ENCODE measurements at places on chromosomes 1 and 21. TPM values are rescaled to one million over a fixed set of nuclear protein-coding genes. Genes with fewer than 3 reads are reported as not detected.

ADARB1 gene
- total RNA-seq, result 32.1 TPM

CLIC6 gene
- total RNA-seq, result not detected

PLA2G2C gene
- total RNA-seq, result not detected

NECTIN4 gene
- 2.6 TPM for total RNA-seq

GNPAT gene
- 55.7 TPM for total RNA-seq

ATP13A2 gene
- 44.4 TPM for total RNA-seq

OR2T29 gene
- total RNA-seq, result not detected

PLA2G2A gene
- total RNA-seq, result not detected

SAMSN1 gene
- total RNA-seq, result not detected

CYP4A11 gene
- not detected for total RNA-seq

LHX8 gene
- not detected for total RNA-seq

KRTAP13-4 gene
- total RNA-seq, result not detected

Data from placental pericyte (primary cell).